RPMI7951 (cell line): ENCODE measurements at places on chromosomes 11 and 22. TPM values are rescaled to one million over a fixed set of nuclear protein-coding genes. Genes with fewer than 3 reads are reported as not detected.

SAA4 gene
- total RNA-seq: not detected in 2 replicates

ADAMTS15 gene
- 2.3 and 2.5 TPM in 2 replicates for total RNA-seq

CHRDL2 gene
- total RNA-seq: not detected in 2 replicates

AMOTL1 gene
- total RNA-seq: 24.4 and 24.8 TPM in 2 replicates

MYBPC3 gene
- total RNA-seq: not detected in 2 replicates

CARD16 gene
- 22.5 and 28.8 TPM in 2 replicates for total RNA-seq

APOL5 gene
- total RNA-seq: not detected in 2 replicates

FDX1 gene
- 9.3 and 12.9 TPM in 2 replicates for total RNA-seq

FOLR2 gene
- not detected in 2 replicates for total RNA-seq

TMEM86A gene
- total RNA-seq: 0.12 and 0.49 TPM in 2 replicates

KRTAP5-10 gene
- not detected in 2 replicates for total RNA-seq

YPEL1 gene
- total RNA-seq: 1.1 and 1.8 TPM in 2 replicates
